ENCODE measurements at places on chromosomes 13 and 19. TPM values are rescaled to one million over a fixed set of nuclear protein-coding genes. Genes with fewer than 3 reads are reported as not detected.

GRCh38 chr13:46831588-46832194, 34.7 kb upstream of the ESD start:
- peak; percentile 61 for DNase-seq

DNA sequence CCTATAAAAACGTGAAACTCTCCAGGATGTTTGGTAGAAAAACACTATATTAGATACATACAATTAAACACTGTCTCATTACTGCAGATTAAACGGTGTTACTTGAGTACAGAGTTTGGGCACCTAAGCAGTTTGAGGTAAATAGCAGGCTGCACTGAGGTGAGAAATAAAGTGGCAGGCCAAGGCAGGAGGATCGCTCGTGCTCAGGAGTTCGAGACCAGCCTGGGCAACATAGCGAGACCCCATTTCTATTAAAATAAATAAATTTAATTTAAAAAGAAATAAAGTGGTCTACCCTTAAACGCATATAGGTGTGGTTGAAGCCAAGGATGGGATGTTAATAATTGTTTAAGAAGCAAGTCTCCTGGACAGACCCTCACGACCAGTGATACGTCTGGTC, 1.2 kb downstream of the PSPC1 start:
- no peak for DNase-seq

DNA sequence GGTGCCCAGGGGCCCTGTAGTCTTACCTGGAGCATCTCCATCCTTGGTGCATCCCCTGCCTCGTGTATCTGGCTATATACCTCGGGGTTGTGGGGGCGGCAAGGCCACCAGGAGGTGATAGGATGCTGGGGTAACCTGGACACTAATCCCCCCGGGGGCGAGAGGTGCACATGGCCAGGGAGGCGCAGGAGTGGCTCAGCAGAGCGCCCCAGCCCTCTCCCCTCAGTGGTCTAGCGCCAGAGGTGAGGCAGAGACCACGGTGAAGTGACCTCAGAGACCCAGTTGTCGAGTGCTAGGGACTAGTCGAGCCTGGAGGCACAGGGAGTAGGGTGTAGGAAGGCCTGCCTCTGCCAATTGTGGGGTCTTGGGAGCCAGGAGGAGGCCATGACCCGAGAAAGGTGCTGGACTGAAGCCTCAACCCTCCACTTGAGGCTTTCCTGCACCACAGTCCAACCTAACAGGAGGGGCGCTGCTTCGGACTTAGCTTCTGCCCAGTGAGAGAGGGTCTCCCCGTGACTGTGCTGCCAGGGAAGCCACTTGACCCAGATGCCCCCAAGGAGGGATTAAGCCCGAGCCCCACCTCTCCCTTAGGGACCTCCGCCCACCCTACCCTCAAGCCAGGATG, at the start of gene LHB:
TSS of gene LHB (minus strand) at position 51 of the 625 bp plus-strand sequence. CDS start at position 41, 10 bp downstream.
- no peak for DNase-seq

DNA sequence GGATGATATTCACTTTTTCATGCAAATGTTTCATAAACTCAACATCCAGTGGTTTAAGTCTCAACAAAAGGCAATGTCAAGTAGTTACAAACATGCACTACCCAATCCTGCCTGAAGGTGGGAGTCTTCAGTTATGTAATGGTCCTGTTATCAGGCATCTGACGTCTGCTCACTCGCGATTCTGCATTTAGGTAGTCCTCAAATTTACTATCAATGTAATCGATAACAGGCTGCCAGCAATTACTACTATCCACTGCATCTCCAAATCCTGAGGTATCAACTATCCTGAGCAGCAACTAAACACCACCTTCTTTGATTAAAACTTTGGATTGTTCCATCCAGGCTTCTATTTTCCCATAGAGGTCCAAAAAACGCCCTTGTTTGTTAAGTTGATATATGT, 51.2 kb downstream of the NLRP12 start:
- peak; percentile 62 for DNase-seq

GRCh38 chr19:28039677-28040381, 1173.1 kb downstream of the UQCRFS1 start:
- no peak for DNase-seq

TNFSF13B gene
- 4.5 TPM for total RNA-seq

SOX1 gene
- not detected for total RNA-seq

All from B cell (primary cell).